ENCODE measurements at places on chromosomes 3 and 15. TPM values are rescaled to one million over a fixed set of nuclear protein-coding genes. Genes with fewer than 3 reads are reported as not detected.
A peak's percentile ranks its signal among the peaks of the same experiment; 100 is the strongest.

GRCh38 chr3:71421475-71421819 is 162.1 kb downstream of the FOXP1 start:
- H3K27ac ChIP-seq, result no peak overlapping the region
- peaks cover 2% of the 10 kb centered on the region for H3K4me1 ChIP-seq
- no peak overlapping the region for H3K4me3 ChIP-seq
- H3K27me3 ChIP-seq, result no peaks in the 10 kb centered on the region

- no peak for DNase-seq
- no peak overlapping the region for H3K4me3 ChIP-seq
- no peak overlapping the region for H3K27ac ChIP-seq
- no peaks in the 10 kb centered on the region for H3K36me3 ChIP-seq
- no peaks in the 10 kb centered on the region for H3K27me3 ChIP-seq
Measured at GRCh38 chr15:43218908-43219706, 1.7 kb downstream of the EPB42 start.

DNA sequence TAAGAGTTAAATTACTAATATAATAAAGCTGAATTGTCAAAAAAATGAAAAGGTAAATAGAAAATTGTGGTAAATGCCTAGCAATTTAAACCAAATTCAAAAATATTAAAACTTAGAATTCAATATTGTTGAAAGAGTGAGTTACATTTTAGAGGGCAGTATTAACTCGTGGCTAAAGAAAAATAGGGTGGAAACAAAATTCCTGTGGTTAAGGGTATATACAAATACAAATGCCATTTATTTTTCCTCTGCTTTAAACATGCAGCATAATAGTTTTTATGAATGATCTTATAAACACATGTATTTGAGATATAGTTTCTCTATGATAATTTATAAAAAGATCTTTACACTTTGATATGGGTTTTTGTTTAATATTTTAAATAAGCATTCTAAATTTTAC is 79.0 kb downstream of the NEDD4 start:
- no peak overlapping the region for H3K4me3 ChIP-seq
- no peaks in the 10 kb centered on the region for H3K27me3 ChIP-seq
- no peak for DNase-seq
- no peak overlapping the region for H3K27ac ChIP-seq
- H3K36me3 ChIP-seq, result no peaks in the 10 kb centered on the region

The SEMA5B gene
- total RNA-seq, result 0.85 TPM

The FOXL2 gene
- not detected for total RNA-seq

DNA sequence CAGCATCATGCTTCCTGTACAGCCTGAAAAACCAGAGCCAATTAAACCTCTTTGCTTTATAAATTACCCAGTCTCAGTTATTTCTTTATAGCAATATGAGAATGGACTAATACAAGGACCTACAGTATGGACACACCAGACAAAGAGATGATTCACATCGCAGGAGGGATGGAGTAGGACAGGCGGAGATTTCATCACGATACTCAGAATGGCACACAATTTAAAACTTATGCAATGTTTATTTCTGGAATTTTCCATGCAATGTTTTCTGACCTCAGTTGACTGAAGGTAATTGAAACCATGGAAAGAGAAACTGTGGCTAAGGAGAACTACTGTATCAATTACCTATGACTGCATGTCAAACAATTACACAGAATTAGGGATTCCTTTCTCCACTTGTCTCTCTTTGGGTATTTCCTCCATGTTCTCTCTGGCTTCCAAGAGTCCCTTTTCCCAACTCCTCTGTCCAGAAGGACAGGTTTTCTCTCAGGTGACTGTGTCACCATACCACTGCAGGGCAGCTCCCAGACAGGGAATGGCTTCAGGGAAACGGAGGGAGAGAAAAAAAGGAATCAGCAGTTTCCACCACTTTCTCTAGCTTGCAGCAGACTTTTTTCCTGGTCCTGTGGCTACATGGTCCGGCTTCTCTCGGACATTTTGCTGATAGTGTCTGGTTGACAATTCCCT is 3.0 kb upstream of the ANO10 start:
- no peak overlapping the region for H3K27ac ChIP-seq
- H3K4me3 ChIP-seq, result no peak overlapping the region
- H3K36me3 ChIP-seq, result no peaks in the 10 kb centered on the region
- no peak for DNase-seq
- no peaks in the 10 kb centered on the region for H3K27me3 ChIP-seq

GRCh38 chr15:55434989-55435825 is 26.9 kb downstream of the PIERCE2 start:
- no peaks in the 10 kb centered on the region for H3K27me3 ChIP-seq
- H3K36me3 ChIP-seq, result no peaks in the 10 kb centered on the region
- no peak overlapping the region for H3K4me3 ChIP-seq
- DNase-seq, result no peak
- no peak overlapping the region for H3K27ac ChIP-seq

DNA sequence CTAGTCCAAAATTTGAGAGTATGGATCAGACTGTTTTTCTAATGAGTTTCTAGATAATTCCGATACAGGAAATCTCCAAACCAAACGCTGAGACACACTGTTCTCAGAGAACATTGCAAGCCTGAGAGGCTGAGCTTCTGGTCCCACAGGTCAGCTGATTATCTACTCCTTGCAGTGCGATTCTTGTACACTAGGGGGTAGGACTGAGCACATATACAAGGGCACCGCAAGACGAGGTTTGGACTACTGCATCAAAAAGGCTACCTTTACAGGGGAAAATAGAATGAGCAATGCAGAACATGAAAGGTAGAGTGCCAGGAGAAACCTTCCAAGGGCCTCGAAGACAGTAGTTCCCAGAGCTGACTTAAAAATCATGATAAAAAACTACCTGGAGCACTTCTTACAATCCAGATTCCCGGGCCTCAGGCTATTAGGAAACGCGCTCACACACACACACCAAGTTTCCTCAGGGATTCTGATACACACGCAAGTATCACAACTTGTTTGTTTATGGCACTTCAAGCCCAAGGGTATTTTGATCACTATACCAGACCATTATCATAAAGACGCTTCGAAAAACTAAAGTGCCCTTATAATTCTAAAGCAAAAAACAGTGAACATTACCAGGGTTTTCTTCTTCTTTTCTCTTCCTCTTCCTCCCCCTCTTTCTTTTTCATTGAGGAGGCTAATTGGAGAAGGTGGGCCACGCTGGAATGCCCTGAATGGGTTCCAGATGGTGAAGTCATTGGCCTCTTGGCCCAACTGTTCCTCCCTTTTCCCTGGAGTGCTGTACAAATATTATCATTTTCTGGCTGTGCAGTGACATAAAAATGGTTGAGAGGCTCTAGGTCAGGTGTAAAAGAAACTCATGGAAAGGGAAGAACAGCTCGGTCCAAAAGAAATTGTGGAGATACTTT is 61.8 kb downstream of the SLC12A8 start:
- H3K36me3 ChIP-seq, result no peaks in the 10 kb centered on the region
- no peak overlapping the region for H3K4me3 ChIP-seq
- no peaks in the 10 kb centered on the region for H3K27me3 ChIP-seq
- no peak for DNase-seq
- peaks cover 5% of the 10 kb centered on the region for H3K4me1 ChIP-seq

DNA sequence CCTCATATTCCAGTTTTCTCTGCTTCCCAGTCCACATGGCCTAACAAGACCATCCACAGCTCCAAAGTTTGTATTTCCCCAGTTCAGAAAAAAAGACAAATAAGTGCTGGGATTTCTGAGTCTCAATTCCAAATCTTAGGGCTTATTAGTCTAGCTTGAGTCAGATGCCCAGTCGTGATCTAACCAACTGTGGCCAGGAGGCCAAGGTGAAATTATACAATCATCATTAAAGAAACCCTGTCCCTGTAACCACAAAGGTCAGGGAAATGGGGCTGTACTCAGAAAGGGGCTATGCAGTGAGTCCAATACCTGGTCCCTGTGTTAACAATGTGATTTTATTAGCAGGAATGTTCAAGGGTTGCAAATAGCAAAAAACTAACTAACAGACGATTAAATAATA is 40.5 kb upstream of the MITF start:
- no peaks in the 10 kb centered on the region for H3K4me1 ChIP-seq
- DNase-seq, result no peak
- no peaks in the 10 kb centered on the region for H3K27me3 ChIP-seq
- no peak overlapping the region for H3K4me3 ChIP-seq

The PRTG gene
- total RNA-seq, result 0.21 TPM

- no peaks in the 10 kb centered on the region for H3K36me3 ChIP-seq
- H3K4me1 ChIP-seq, result no peaks in the 10 kb centered on the region
- no peak overlapping the region for H3K4me3 ChIP-seq
- no peak overlapping the region for H3K27ac ChIP-seq
Measured at GRCh38 chr3:125075738-125076137, 19.9 kb upstream of the HEG1 start.

DNA sequence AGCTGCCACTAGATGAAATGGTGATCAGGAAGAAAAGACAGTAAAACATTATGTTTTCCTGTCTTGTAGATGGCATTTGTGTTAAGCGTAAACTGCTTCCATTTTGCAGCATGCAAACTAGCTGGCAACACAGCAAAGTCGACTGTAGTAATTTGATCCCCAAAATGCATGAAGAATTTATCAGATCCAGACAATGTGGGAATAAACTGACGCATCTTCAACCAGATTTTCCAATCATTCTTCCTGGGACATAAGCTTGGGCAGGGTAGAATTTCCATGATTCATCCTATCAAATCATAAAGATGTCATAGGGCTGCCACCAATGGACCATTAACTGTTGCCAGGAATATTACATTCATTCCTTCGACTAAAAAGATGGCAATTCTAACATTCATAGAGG is 260.3 kb downstream of the ERC2 start:
- H3K4me3 ChIP-seq, result no peak overlapping the region
- no peak for DNase-seq
- no peaks in the 10 kb centered on the region for H3K4me1 ChIP-seq
- H3K27me3 ChIP-seq, result no peaks in the 10 kb centered on the region

GRCh38 chr3:33883951-33884561 is 85.6 kb downstream of the PDCD6IP start:
- H3K36me3 ChIP-seq, result no peaks in the 10 kb centered on the region
- no peak for DNase-seq
- H3K27me3 ChIP-seq, result no peaks in the 10 kb centered on the region
- no peak overlapping the region for H3K27ac ChIP-seq

GRCh38 chr15:70016511-70016994 is 81.2 kb downstream of the TLE3 start:
- H3K27ac ChIP-seq, result no peak overlapping the region
- H3K27me3 ChIP-seq, result no peaks in the 10 kb centered on the region

- no peaks in the 10 kb centered on the region for H3K27me3 ChIP-seq
- no peak overlapping the region for H3K27ac ChIP-seq
- no peaks in the 10 kb centered on the region for H3K4me1 ChIP-seq
- DNase-seq, result no peak
Measured at GRCh38 chr3:129371041-129371826, 57.2 kb downstream of the EFCAB12 start.

The CACNA2D2 gene
- 0.85 TPM for total RNA-seq

DNA sequence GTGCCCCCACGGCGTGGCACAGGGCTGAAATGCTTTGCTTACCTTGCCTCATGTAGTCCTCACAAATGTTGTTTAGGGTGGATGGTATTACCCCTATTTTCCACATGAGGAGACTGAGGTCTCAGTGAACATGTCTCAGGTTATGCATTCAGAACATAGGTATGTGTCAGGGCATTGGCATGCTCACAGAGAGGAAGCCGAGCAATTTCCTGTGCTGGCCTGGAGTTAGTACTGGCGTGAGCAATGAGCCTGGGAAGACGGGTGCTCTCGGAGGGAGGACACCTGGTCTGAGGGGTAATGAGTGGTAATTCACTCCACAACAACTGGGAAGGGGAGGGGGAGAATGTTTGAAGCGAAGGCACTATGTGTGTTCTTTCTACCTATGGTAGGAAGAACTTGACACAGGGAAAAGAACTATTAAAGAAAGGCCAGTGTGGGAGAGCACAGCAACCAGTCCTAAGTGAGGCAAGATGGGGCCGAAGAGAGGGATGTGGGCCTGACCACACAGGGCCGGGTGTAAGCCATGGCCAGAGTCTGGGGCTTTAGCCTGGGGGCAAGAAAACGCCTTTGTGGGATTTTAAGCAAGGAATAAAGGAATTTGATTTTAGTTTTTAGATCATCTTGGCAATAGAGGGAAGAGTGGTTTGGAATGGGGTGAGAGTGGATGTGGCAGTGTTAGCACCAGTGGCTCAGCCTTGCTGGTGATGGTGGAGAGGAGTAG is 4.9 kb upstream of the FAM131A start:
- H3K4me3 ChIP-seq, result no peak overlapping the region
- H3K4me1 ChIP-seq, result no peaks in the 10 kb centered on the region
- H3K36me3 ChIP-seq, result peaks cover 77% of the 10 kb centered on the region
- no peaks in the 10 kb centered on the region for H3K27me3 ChIP-seq
- DNase-seq, result no peak
- peak overlapping the region; percentile 74 for H3K27ac ChIP-seq

GRCh38 chr3:2568929-2569328 is 470.3 kb downstream of the CNTN4 start:
- H3K36me3 ChIP-seq, result no peaks in the 10 kb centered on the region
- no peak overlapping the region for H3K27ac ChIP-seq
- no peaks in the 10 kb centered on the region for H3K27me3 ChIP-seq
- no peaks in the 10 kb centered on the region for H3K4me1 ChIP-seq
- DNase-seq, result no peak

The WDR93 gene
- not detected for total RNA-seq

- H3K4me3 ChIP-seq, result no peak overlapping the region
- H3K4me1 ChIP-seq, result no peaks in the 10 kb centered on the region
- H3K27me3 ChIP-seq, result no peaks in the 10 kb centered on the region
- peak; percentile 16 for DNase-seq
Measured at GRCh38 chr3:40827942-40828688, 303.4 kb downstream of the ZNF621 start.

Measured in ascending aorta (tissue), 2 donors.